T-cell (primary cell): ENCODE measurements at places on chromosomes 13 and 19. TPM values are rescaled to one million over a fixed set of nuclear protein-coding genes. Genes with fewer than 3 reads are reported as not detected.

NCAN gene
- not detected for total RNA-seq

P2RY11 gene
- total RNA-seq, result 63.8 TPM

DACH1 gene
- total RNA-seq, result 0.22 TPM

TSSK6 gene
- total RNA-seq, result 11.0 TPM

CYP2A7 gene
- not detected for total RNA-seq

ZNF417 gene
- total RNA-seq, result 39.7 TPM

PSG2 gene
- not detected for total RNA-seq

NPAS1 gene
- total RNA-seq, result 0.51 TPM

FBN3 gene
- total RNA-seq, result 0.03 TPM

CEACAM8 gene
- not detected for total RNA-seq

TMEM161A gene
- 36.7 TPM for total RNA-seq

ADAMTS10 gene
- total RNA-seq, result 89.2 TPM

GGACT gene
- total RNA-seq, result 4.4 TPM

ZNF154 gene
- 7.7 TPM for total RNA-seq

POSTN gene
- total RNA-seq, result 0.07 TPM

SRRM5 gene
- 1.1 TPM for total RNA-seq

FXYD5 gene
- 526 TPM for total RNA-seq

RSPH6A gene
- total RNA-seq, result 0.46 TPM

LILRB1 gene
- total RNA-seq, result 26.9 TPM

ZNF331 gene
- 349 TPM for total RNA-seq

NTF4 gene
- not detected for total RNA-seq

ELSPBP1 gene
- not detected for total RNA-seq

KIR2DL3 gene
- not detected for total RNA-seq

AMER2 gene
- not detected for total RNA-seq

LILRA1 gene
- total RNA-seq, result not detected

ZNF285 gene
- total RNA-seq, result 1.9 TPM

PBX4 gene
- 41.9 TPM for total RNA-seq

CRB3 gene
- 6.5 TPM for total RNA-seq

CFAP97D2 gene
- 4.5 TPM for total RNA-seq

ACER1 gene
- total RNA-seq, result 2.7 TPM

PTH2 gene
- not detected for total RNA-seq

DAND5 gene
- total RNA-seq, result not detected
